ENCODE measurements at places on chromosomes 7 and 10. TPM values are rescaled to one million over a fixed set of nuclear protein-coding genes. Genes with fewer than 3 reads are reported as not detected.

The KEL gene
- 0.45 TPM for total RNA-seq

The RAB19 gene
- not detected for total RNA-seq

The TEX36 gene
- total RNA-seq = 0.27 TPM

The OR2A7 gene
- not detected for total RNA-seq

The MEOX2 gene
- total RNA-seq = 52.5 TPM

The MMD2 gene
- total RNA-seq = not detected

The MET gene
- 72.3 TPM for total RNA-seq

The OR2A1 gene
- total RNA-seq = not detected

The OPN4 gene
- not detected for total RNA-seq

The JAKMIP3 gene
- total RNA-seq = 0.04 TPM

The TAS2R38 gene
- total RNA-seq = not detected

The ARHGAP21 gene
- 33.8 TPM for total RNA-seq

The IL2RA gene
- not detected for total RNA-seq

The FKBP6 gene
- not detected for total RNA-seq

The TMEM176B gene
- not detected for total RNA-seq

The ZNF25 gene
- total RNA-seq = 1.8 TPM

The CLRN3 gene
- not detected for total RNA-seq

The GPC2 gene
- total RNA-seq = 0.72 TPM

The CWF19L1 gene
- 32.4 TPM for total RNA-seq

The ACHE gene
- total RNA-seq = not detected

The C10orf90 gene
- 22.0 TPM for total RNA-seq

The EN2 gene
- 5.5 TPM for total RNA-seq

The GNAT3 gene
- total RNA-seq = not detected

The HMX3 gene
- total RNA-seq = 3.5 TPM

The TMEM184A gene
- 1.6 TPM for total RNA-seq

The SORCS1 gene
- 6.6 TPM for total RNA-seq

The AKR1B15 gene
- not detected for total RNA-seq

The ADAM22 gene
- 7.2 TPM for total RNA-seq

The ELAPOR2 gene
- total RNA-seq = 17.3 TPM

The AASS gene
- total RNA-seq = 25.0 TPM

The SGCE gene
- 27.2 TPM for total RNA-seq
